Osteoblast (primary cell): ENCODE measurements at places on chromosomes 16 and 17.

DNA sequence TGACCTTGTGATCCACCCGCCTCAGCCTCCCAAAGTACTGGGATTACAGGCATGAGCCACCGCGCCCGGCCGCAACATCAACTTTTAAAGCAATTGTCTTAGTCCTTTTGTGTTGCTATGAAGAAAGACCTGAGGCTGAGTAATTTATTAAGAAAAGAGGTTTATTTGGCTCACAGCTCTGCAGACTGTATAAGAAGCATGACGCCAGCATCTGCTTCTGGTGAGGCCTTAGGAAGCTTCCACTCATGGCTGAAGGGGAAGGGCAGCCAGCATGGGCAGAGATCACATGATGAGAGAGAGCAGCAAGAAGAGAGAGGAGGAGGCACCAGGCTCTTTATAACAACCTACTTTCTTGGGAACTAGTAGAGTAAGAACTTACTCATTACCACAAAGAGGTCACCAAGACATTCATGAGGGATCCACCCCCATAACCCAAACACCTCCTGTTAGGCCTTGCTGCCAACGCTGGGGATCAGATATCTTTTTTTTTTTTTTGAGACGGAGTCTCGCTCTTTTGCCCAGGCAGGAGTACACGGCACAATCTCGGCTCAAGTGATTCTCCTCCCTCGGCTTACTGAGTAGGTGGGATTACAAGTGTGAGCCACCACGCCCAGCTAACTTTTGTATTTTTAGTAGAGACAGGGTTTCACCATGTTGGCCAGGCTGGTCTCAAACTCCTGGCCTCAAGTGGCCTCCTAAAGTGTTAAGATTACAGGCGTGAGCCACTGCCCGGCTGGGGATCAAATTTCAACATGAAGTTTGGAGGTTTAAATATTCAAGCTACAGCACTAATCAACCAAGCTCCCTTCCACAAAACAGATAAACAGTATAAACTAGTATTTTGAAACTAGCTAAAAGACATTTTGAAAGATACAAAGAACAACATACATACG lies 21.4 kb upstream of the GPT2 start:
- DNase-seq = no peak

- no peak for DNase-seq
Observed at GRCh38 chr16:29730649-29731048, 15.1 kb downstream of the C16orf54 start.

DNA sequence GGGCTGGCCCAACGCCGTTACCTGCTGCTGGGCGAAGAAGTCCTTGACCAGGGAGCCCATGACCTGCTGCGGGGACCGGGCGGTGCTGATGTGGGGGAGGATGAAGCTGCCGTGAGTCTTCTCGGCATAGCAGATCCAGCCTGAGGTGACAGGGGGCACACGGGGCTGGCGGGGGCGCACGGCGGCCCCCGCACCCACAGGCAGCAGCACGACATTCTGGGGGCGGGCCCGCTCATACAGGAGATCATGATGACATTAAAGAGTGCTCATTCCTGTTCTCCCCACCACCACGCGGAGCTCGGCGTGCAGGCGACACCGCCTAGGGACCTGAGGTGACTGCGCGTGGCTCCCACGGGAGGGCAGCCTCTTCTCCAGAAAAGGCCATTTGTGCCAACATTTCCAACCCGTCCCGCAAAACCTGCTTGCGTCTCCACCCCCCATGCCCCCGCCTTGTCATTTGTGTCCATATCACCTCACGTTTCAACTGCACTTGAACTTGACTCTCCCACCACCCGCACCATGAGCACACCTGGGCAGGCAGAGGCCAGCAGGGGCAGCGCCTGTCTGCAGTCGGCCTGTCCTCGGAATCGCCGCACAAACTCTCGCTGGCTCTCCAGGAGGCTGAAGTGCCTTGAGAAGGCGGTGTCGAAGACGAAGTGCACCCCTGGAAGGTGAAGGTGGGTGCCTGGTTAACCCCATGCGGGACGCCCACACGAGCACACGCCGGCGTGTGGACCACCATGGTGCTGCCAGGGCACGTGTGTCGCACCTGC lies 6.4 kb downstream of the CIAO3 start:
- DNase-seq = no peak

GRCh38 chr17:37516127-37516571 lies 26.5 kb downstream of the DUSP14 start:
- DNase-seq = peak; percentile 58

- peak; percentile 62 for DNase-seq
Observed at GRCh38 chr17:81656835-81657234, 493 bp upstream of the PDE6G start.

DNA sequence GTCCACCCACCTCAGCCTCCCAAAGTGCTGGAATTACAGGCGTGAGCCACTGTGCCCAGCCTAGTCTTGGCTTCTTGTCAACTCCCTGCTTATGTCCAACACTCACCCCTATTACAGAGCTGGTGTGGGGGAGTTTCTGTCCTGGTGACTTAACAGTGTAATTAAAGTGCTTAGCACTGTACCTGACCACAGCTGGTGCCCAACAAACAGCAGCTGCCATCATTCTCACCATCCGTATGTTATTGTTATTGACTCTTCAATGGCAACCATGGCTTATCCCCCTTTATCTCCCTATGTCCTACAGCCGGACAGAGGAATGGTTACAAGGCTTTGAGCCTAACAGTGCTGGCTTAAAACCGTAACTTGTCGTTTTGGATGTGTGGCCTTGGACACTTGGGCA lies 17.0 kb upstream of the BRCA1 start:
- DNase-seq = no peak

GRCh38 chr17:50539762-50540559 lies 7.0 kb upstream of the SPATA20 start:
- peak; percentile 73 for DNase-seq

DNA sequence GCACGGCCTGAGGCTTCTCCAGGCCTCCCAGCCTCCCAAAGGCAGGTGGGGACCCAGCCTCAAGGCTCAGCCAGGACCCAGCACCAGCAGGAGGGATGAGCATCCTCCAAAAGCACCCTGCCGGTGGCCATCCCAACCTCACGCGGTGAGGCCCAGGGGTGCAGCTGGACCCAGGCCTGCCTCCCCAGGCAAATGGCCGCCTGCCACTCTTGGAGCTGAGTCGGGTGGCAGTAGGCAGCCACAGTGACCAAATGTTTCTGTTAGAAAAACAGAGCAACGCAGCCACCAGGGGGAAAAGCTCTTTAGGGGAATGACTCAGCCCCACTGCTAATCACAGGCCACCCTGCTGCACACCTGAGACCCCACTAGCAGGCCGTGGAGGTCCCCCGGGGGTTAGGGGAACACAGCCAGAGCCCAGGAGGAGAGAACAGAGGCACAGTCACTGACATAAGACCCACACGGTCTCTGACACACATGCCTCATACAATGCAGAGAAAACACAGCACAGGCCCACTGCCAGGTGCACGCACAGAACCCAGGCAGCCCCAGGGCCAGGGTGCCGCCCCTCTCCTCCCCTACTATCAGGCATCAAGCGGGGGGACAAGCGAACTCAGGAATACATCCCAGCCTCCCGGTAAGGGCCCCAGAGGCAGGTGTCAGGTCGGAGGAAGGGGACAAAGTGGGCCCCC lies 12.4 kb downstream of the BCAR1 start:
- peak; percentile 96 for DNase-seq

DNA sequence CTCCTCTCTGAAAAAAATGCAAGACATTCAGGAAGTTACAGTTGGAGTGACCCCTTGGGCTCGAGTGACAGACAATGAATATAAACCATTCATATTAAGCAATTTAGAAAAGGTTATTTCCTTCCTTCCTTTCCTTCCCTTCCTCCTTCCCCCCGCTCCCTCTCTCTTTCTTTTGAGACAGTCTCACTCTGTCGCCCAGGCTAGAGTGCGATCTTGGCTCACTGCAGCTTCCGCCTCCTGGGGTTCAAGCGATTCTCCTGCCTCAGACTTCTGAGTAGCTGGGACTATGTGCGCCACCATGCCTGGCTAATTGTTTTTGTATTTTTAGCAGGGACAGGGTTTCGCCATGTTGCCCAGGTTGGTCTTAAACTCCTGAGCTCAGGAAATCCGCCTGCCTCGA lies 13.2 kb downstream of the PSMD12 start:
- DNase-seq = no peak

- peak; percentile 77 for DNase-seq
Observed at GRCh38 chr17:1124896-1125787, 54.6 kb downstream of the ABR start.

- DNase-seq = no peak
Observed at GRCh38 chr17:76152591-76152990, 11.5 kb upstream of the FOXJ1 start.

DNA sequence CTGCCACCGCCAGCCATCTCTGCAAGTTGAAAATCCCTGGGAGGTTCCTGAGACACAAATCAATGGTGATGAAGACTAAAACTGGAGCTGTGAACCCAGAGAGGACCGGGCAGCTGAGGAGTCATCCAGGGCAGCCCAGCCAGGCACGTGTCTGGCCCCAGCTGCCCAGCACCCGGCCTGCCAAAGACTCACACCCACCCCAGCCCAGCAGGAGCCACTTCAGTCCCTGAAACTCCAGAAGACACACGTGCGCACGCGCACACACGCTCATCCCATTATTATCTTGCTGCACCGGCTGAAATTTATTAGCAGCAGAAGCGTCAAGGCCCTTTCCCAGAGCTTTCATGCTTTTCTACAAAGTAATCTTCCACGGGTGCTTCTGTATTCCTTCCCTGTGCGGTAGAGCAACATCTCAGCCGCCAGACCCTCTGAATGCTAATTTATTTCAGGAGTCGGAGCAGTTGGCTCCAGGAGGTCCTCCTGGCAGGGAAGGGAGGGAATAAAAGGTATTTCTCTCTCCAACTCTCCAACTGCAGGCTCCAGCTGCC lies 59.8 kb upstream of the RBFOX3 start:
- DNase-seq = peak; percentile 82

GRCh38 chr17:72414967-72415853 lies 294.4 kb downstream of the SOX9 start:
- no peak for DNase-seq

DNA sequence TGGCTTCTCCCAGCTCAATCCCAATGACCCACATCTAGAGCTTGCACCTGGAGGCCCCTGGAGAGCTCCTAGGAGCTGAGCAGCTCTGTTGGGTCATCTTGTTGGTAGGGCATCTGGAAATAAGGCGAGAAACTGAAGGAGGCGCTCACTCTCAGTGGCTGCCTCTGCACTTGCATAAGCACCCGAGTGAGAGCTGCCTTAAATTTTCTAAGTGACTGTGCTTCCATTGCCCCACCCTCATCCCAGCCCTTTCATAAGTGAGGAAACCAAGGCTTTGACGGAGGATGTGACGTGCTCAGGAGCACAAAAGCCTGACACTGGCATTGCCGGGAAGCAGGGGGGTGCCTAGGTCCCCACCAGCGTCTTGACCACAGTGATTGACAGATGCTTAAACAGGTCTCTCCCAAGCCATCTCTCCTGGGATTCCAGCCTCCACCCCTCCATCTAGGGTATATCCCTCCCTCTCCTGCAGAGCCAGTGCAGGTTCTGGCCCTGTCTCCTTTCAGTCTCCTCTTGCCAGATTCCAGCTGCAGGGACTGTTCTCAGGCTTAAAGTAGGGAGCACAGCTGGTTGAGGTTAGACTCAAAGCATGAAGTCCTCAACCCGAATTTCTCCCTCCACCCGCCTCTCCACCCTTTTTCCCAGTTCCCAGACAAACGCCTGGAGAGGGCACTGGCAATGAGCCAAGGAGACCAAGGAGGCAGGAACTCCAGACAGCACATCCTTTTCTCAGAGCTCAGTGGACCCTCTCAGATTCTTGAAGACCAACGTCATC lies 113.7 kb downstream of the IRX5 start:
- no peak for DNase-seq

GRCh38 chr16:28188085-28188916 lies 23.5 kb downstream of the XPO6 start:
- no peak for DNase-seq

- no peak for DNase-seq
Observed at GRCh38 chr16:27701381-27701780, 151.4 kb downstream of the KATNIP start.

DNA sequence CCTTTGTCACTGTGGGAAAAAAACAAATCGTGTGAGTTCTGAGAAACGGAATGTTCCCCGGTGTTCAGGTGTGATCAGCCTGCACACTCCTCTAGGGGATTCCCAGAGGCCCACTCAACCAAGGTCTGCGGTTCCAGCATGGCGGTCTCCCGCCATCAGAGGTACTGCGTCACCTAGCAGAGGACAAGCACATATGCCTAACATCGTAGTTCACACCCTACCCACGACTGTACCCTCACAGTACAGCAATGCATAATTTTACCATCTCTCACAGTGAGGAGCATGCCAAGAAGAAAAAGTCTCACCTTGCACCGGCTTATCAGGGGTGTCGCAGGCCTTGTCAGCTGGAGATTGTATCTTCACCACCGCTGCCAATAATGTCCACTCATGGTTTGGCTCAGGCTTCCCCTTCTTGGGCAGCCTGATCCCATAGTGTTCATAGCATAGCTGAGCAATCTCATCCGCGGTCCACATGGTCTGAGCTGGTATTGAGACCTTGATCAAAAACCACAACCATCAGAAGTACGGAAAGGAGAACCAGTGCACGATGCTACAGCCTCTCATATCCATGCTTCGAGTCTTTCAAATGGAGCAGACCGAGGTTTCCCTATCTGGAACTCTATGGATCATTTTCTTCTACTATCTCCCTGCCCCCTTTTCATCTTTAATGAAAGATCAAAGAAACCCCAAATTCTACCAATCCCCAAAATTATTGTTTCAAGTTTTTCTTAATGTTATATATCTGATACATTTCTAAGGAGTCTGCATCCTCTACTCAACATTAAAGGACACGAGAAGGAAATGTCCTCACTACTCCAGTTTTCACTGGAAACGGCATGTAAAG lies 2.5 kb downstream of the ADAT1 start:
- DNase-seq = no peak

GRCh38 chr17:79623786-79624717 lies 13.2 kb upstream of the RBFOX3 start:
- peak; percentile 65 for DNase-seq

DNA sequence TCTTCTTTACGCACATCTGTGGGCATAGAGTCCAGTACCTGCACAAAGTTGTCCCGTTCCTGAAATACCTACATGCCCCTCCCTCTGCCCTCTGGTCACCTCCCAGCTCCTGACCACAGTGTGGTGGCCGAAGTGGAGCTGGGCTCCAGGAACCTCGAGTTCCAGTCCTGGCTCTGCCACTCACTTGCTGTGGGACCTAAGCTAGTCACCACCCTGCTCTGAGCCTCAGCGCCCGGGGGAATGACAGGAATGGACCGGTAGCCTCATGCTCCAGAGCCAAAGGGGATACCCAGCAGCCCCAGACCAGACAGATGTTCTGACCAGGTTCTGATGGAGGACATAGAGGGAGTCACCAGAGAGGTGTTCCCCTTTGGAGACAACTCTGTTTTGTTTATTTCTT lies 26.7 kb upstream of the ITGA3 start:
- no peak for DNase-seq

DNA sequence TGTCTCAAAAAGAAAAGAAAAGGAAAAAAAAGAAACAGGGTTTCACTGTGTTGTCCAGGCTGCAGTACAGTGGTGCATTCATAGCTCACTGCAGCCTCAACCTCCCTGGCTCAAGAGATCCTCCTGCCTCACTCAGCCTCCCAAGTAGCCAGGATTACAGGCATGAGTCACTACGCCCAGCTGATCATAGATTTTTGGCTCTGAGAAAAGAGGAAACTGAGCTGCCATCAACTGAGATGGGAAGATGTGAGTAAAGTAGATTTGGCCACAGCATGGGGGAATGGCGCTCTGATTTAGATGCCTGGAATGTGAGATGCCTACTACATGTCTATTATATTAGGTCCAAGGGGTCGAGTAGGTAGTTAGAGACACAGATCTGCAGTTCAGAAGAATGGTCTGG lies 5.9 kb upstream of the NAGS start:
- no peak for DNase-seq

- DNase-seq = no peak
Observed at GRCh38 chr16:8397223-8397622, 193.1 kb downstream of the TMEM114 start.
